Bronchial smooth muscle cell (primary cell): ENCODE measurements at places on chromosomes 5 and 9. TPM values are rescaled to one million over a fixed set of nuclear protein-coding genes. Genes with fewer than 3 reads are reported as not detected.

The SHC3 gene
- total RNA-seq = 20.9 and 38.0 TPM in 2 replicates

The DPYSL3 gene
- 115 and 180 TPM in 2 replicates for total RNA-seq

The LRRC70 gene
- 0.26 and 0.79 TPM in 2 replicates for total RNA-seq

The ANKRD31 gene
- total RNA-seq = 0.09 and 0.16 TPM in 2 replicates

The TEX10 gene
- total RNA-seq = 13.5 and 23.3 TPM in 2 replicates

The CMYA5 gene
- 3.9 and 5.9 TPM in 2 replicates for total RNA-seq

The PKD2L2 gene
- not detected in 2 replicates for total RNA-seq

The ANGPTL2 gene
- total RNA-seq = 55.8 and 75.3 TPM in 2 replicates

The EIF4E1B gene
- 0.26 TPM in 1 of 2 replicates, not detected in the other for total RNA-seq

The KIF4B gene
- under 0.01 and 0.09 TPM in 2 replicates for total RNA-seq

The PCDHGB6 gene
- 3.0 and 3.7 TPM in 2 replicates for total RNA-seq

The LCN9 gene
- not detected in 2 replicates for total RNA-seq

The NEURL1B gene
- 0.47 and 5.1 TPM in 2 replicates for total RNA-seq

The CNTFR gene
- total RNA-seq = not detected in 2 replicates

The CCDC192 gene
- not detected in 2 replicates for total RNA-seq

The SLC12A7 gene
- total RNA-seq = 7.3 and 16.1 TPM in 2 replicates

The SVEP1 gene
- 28.2 and 62.5 TPM in 2 replicates for total RNA-seq

The IL4 gene
- total RNA-seq = not detected in 2 replicates

The ORM1 gene
- total RNA-seq = not detected in 2 replicates

The PTGES gene
- total RNA-seq = 48.9 and 74.7 TPM in 2 replicates

The BTNL3 gene
- total RNA-seq = not detected in 2 replicates

The PCDHGA12 gene
- 7.4 and 15.8 TPM in 2 replicates for total RNA-seq

The MSX2 gene
- 0.79 and 6.6 TPM in 2 replicates for total RNA-seq

The PCDHGA5 gene
- total RNA-seq = 1.6 and 2.0 TPM in 2 replicates

The SPATA31E1 gene
- under 0.01 TPM in 1 of 2 replicates, not detected in the other for total RNA-seq

The ENG gene
- total RNA-seq = 11.0 and 13.9 TPM in 2 replicates

The FOXI1 gene
- not detected in 2 replicates for total RNA-seq

The PCDHB15 gene
- total RNA-seq = 0.32 and 0.60 TPM in 2 replicates

The MGAT1 gene
- total RNA-seq = 60.1 and 63.5 TPM in 2 replicates

The DBH gene
- total RNA-seq = not detected in 2 replicates
